GM18507 (cell line): ENCODE measurements at places on chromosomes 1 and 21.

- no peak for DNase-seq
Observed at GRCh38 chr1:73771396-73771795, 426.6 kb downstream of the LRRIQ3 start.

DNA sequence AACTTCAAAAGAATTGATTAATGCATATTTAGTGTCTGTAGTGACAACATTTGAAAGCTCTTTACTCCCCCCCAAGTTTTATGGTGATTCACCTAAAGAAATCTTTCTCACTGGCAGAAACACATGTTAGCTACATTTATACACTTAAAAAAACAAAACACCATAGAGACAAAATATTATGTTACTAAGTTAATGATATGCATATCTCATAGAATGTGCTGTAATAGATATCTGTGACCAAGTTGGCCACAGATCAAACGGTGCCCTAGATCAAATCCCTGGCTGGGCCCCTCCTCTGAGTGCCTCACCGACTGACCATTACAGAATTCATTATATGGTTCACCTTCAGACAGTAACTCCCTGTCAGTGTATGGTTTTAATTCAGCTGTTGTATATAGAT, 322.1 kb upstream of the LYPLAL1 start:
- no peak for DNase-seq

DNA sequence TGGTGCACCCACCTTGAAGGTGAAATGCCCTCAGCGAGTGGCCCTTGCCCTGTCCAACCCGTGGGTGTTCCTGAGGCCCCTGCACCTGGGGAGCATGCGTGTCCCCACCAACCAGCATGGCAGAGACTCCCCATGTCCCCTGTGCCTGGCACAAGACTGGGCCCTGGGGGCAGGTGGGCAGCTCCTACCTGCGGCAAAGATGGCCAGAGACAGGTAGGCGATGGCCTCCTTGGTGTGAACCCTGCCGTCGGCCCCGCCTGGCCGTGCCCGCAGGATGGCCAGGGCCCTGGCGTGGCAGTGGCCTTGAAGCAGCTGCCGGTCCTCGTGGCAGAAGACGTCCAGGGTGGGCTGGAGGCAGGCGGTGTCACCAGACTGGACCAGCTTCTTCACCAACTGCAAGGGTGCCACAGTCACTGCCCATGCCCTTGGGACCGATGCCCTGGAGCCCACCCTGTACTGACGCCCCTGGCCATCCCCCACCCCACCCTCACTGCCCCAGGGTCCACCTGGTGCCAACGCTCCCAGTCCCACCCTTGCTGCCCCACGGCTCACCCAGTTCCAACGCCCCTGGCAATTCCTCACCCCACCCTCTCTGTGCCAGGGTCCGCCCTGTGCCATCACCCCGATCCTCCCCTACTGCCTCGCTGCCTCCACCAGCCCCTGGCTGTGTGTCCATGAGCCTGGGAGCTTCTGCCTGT, 15.7 kb downstream of the TTC34 start:
- no peak for DNase-seq

- DNase-seq = no peak
Observed at GRCh38 chr1:193426061-193426460, 239.6 kb upstream of the B3GALT2 start.

DNA sequence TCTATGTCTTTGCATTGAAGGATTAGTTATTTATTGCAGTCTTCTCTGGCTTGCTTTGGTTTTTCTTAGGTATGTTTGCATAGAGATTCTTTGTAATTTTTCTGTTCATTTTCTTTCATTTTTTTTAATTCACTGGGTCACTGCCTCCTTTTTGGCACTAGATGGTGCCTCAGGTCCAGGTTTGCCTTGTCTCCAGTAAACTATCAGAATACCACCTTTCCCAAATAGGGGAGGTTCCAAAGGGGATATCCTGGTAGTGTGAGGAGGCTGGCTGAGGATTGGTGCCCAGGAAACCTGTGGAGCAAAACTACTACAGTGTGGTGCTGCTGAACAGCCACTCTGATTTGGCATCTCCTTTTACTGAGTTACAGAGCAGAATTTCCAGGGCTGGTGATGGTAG, 257.1 kb downstream of the KCTD3 start:
- DNase-seq = no peak

DNA sequence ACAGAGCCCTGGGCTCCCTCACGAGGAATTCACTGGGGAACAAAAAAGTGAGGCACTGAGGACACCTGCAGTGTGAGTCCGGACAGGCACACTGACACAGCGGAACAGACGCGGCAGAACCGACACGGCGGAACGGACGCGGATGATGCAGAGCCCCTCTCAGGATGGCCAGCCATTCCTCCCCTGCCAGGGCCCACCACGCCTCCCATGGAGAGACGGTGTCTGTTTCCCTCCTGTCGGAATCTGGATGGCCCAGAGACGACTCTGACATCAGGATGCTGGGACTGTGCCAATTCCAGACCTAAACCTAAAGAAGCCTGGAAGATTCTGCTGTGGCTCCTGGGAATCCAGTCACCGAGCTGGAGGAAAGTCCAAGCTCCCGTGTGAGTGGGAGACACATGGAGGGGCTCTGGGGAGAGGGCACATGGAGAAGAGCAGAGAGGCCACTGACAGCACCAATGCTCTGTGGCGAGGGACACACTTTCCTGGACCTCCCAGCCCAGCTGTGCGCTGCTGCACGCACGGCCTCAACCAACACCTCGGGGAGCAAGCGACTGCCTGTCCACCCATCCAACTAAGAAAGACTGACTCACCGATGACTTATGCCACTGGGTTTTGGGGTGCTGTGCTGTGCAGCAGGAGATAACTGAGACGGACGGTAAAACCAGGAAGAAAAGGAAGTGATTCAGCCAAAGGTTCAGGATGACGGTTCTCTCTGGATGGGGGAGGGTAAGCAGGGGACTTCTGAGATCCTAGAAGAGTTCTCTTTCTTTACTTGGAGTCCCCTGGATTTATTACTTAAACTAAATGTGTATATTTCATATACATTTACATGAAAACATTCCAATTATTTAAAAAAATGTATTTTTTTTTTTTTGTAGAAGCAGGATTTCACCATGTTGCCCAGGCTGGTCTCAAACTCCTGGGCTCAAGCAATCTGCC, 23.3 kb downstream of the ZBTB17 start:
- DNase-seq = no peak

GRCh38 chr1:64519901-64520300, 50.0 kb downstream of the CACHD1 start:
- no peak for DNase-seq

- DNase-seq = no peak
Observed at GRCh38 chr1:89686520-89686919, 53.6 kb downstream of the LRRC8C start.

DNA sequence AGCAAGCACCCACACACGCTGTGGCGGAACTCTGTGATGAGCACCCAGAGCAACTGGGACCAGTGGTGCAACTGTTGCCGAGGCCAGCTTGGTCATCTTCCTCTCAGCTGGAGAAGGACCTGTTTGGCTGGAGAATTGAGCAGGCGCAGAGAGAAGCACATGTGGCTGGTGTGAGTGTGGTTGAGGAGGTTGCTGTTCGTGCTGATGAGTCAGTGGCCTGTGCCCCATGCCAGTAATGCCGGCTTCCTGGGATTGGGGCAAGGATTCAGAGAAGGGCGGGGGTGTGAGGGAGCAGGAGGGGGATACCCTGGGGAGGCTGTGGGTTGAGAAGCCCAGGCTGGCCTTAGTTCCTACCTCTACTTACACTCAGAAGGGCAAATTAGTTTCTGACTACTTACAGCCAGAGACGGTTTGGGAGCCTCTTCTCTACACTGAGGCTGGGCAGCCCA, 57.5 kb upstream of the EPS8L3 start:
- DNase-seq = no peak

- DNase-seq = no peak
Observed at GRCh38 chr21:32415451-32416398, 3.2 kb downstream of the EVA1C start.

DNA sequence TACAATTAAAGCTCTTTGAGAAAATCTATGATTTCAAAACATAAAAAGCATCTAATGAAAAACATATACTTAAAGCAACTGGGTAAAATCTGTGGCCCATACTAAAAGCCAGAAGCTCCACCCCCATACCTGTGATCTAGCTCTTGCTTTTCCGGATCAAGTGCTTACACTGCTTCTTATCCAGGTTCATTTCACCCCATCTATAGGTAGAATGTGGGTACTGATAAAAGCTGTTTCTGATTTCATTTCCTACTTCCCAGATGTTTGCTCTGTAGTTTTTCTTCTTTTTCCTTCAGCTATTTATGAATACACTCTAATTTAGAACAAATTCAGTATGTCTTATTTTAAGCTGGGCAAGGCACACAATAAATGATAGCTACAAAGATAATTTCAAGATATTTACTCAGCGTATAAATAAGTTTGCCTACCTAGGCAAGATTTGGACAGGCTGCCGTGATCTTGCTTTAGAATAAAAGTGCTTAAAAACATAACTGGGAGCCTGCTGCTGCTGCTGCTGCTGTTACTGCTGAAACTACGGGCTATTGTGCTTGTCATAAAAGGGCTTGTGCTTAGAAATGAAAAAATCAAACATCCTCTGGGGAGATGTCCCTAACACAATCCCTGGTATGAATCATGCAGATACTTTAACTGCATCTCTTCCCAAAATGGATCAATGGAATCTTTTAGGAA, 2.1 kb downstream of the SIPA1L2 start:
- DNase-seq = no peak

- DNase-seq = no peak
Observed at GRCh38 chr1:175297291-175297690, 104.7 kb upstream of the KIAA0040 start.
